ENCODE measurements at places on chromosomes 1 and 21.

- DNase-seq: peak; percentile 70
These were observed 10.8 kb downstream of the ADAMTSL4 start for GRCh38 chr1:150560011-150560438.

DNA sequence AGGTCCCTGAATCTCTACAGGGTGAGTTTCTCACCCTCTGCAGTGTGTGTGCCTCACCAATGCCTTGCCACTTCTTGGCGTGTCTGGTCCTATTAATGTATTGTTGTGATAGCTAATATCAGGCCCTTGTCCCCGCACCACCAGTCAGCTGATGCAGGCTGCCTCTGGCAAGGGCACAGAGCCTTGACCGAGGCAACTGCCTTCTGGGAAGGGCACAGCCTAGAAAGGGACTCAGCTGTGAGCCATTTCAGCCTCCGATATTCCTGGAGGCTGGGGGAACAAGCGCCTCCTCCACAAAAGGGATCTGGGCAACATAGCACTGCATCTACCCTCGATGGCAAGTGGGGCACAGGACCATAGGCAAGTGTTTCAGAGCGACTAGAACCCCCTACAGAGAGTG, 27.0 kb downstream of the IL10RB start:
- no peak for DNase-seq

- no peak for DNase-seq
These were observed 12.3 kb upstream of the CTNNBIP1 start for GRCh38 chr1:9922342-9922741.

- DNase-seq: peak; percentile 22
These were observed 56.2 kb downstream of the FCRL5 start for GRCh38 chr1:157496121-157496526.

GRCh38 chr1:46157916-46158311, 17.0 kb upstream of the TSPAN1 start:
- DNase-seq: no peak

DNA sequence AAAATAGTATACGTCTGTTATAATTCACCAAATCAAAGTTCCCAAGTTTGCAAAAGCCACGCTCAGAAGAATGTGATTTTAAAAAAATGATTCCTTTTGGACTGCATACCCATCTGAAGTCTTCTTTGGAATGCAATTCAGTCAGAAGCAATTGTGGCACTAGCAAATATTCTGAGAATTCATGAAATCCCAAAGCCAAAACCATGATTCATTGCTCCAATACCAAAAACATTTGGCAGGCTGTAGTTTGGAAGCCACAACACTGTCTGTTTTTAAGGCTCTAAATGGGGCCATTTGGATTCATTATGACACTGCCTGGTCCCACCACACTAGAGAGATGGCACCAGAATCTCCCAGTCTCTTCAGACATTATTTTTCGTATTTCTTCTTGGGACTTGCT, 21.8 kb upstream of the LRRC53 start:
- DNase-seq: no peak

GRCh38 chr1:203536980-203537455, 43.1 kb downstream of the OPTC start:
- DNase-seq: no peak

DNA sequence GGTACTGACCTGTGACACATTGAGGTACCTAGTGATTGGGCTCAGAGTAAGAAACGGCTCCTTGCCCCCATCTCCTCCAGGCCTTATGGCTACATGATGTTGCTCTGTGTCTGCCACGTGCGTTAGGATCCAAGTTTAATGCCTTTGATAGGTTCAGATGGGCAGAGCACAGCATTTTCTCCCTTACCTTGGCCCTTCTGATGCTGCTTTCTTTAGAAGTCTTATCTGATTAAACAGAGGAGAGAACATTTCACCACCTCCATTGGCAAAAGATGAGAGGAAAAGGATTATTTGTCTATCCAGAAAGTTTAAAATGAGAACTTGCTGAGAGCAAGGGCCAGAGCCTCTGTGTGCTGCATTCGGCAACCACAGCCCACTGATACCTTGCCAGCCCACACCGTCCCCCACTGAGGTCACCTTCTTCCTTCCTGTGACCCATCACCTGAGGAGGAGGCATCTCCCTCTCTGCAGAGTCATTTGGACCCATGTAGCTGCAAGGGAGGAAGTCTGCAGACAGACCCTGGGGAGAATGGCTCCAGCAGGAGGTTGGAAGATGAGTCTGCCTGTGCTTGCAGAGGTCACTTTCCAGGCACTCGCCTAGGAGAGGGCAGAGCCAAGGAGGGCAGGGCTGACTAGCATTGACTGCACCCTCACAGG, 16.7 kb downstream of the SHISA4 start:
- DNase-seq: no peak

GRCh38 chr1:26829184-26829911, 2.9 kb downstream of the ZDHHC18 start:
- DNase-seq: no peak

DNA sequence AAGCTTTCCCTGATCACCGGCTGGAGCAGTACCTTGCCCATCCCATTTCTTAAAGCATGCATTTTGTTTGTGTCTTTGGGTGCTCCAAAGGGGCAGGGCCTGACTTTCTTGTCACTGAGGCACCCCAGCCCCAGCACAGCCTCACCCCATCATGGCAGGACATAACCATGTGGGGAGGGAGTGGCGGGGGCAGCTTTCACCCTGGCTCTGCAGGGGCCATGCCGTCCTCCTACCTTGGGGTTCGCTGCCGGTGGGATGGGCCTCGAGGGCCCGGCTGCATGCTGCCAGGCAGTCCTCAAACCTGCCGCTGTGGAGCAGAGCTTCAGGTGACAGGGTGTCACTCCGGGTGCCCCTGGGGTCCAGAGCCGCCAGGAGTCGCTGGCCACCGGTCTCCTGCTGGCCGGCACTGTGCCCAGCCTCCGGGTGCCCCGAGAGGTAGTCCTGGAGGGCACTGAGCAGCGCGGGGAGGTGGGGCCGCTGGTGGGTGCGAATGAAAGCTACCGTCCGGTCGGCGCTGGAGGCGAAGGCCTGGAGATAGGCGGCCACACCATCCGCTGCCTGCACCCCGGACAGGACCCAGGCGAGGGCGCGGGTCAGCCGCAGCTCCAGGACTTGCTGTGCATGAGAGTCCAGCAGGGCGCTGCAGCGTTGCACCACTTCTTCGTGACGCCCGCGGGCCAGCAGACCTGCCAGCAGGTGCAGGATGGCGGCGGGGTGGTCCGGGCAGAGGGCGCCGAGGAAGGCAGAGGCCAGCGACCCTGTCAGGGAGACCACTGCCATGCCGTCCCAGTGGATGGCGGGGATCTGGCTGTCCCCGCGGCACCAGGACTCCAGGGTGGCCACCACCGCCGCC, 1.5 kb downstream of the TTC34 start:
- no peak for DNase-seq

DNA sequence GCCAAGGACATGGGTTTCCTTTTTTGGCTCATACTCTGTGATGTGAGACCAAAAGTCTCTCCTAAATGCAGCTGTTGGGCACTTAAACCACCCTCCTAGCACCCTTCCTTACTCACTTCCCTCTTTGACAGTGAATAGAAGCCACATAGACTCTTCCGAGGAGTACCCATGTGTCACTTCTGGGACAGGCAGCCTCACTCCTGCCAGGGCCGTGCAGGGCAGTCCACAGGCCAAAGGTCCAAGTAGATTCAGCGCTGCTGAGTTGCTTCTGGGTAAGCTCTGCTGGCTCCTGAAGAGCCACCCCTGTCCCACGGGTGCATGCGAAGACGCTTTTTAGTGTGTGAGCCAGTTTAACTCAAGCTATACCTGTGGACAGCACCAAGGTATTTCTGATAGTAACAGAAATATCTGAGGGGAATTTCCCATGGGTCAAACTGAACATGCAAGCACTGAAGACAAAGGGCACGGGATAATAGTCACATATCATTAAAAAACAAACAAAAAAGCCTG, 36.8 kb upstream of the BMP8B start:
- DNase-seq: no peak

DNA sequence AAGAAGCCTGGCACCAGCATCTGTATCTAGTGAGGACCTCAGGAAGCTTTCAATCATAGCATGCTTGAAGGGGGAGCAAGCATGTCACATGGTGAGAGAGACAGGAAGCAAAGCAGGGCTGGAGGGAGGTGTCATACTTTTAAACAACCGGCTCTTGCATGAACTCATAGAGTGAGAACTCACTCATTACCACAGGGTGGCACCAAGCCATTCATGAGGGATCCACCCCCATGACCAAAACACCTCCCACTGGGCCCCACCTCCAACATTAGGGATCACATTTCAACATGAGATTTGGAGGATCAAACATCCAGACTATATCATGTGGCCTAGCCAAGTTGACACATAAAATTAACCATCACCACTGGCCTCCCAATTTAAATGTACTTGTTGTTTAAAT, 125.1 kb upstream of the KCND3 start:
- DNase-seq: no peak

GRCh38 chr1:227388214-227389168, 70.2 kb upstream of the CDC42BPA start:
- DNase-seq: no peak

DNA sequence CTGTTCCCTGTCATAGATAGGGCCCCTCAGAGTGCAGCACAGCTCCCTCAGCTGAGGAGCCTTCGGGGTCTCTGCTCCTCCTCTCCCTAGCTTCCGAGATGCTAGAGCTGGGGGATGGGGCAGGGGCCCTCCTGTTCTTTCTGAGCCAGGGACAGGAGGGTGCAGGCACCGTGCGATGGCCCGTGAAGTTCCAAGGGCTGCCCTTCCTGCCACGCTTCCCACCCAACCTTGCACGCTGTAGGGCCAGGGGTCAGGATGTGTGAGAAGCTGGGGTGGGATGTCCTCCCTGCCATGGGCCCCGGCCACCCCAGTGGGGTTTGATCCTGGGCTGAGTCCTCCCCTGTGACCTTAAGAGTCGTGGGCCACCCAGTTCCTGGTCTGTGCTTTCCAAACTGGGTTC, 240.7 kb upstream of the C1orf174 start:
- DNase-seq: no peak

DNA sequence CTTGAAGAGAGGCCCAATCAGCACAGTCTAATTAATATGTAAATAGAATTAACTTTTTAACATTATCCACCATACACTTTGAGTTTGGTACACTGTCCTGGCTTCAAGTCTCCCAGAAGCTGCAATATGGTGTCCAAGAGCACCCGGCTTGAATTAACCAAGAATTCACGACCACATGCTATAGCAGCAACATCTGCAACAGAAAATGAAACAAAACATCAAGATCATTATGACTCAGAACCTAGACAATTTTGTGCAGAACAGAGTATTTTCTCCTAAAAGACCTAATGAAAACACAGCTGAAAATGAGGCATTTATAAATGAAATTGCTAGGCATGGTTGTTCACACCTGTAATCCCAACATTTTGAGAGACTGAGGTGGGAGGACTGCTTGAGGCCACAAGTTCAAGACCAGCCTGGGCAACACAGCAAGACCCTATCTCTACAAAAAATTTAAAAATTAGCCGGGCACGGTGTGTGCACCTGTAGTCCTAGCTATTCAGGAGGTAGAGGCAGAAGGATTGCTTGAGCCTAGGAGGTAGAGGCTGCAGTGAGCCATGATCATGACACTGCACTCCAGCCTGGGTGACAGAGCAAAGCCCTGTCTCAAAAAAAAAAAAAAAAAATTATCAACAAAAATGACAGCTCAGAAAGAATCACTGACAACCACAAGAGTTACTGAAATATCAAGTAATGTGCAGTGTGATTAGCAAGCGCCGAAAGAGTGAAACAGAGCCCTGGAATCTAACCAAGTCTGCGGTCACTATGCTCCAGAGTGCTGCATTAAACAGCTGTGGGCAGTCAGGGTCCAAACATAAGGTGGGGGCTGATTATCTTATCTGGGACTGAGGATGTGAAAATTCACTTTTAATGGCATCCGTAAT, 45.3 kb downstream of the HSF2BP start:
- no peak for DNase-seq

DNA sequence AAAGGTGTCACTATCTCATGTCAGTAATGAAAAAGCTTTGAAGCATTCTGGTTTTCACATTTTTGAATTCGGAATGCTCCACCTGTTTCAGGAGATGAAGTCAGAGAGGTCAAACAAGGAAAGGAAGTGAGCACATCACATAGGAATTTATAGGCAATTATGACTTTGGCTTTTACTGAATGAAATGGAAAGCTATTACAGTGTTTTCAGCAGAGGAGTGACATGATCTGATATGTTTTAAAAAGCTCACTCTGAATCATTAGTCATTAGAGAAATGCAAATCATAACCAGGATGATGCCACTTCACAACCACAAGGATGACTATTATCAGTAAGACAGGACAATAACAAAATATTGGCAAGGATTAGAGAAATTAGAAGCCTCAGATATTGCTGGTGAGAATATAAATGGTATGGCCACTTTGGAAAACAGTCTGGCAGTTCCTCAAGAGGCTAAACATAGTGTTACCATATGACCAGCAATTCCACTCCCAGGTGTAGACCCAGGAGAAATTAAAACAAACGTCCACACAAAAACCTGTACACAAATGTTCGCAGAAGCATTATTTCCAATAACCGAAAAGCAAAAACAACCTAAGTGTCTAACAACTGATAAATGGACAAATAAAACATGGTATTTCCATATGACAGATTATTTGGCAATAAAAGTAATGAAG, 7.5 kb downstream of the TAF1A start:
- DNase-seq: no peak

GRCh38 chr1:109537450-109538178, 2.1 kb upstream of the GPR61 start:
- DNase-seq: no peak

DNA sequence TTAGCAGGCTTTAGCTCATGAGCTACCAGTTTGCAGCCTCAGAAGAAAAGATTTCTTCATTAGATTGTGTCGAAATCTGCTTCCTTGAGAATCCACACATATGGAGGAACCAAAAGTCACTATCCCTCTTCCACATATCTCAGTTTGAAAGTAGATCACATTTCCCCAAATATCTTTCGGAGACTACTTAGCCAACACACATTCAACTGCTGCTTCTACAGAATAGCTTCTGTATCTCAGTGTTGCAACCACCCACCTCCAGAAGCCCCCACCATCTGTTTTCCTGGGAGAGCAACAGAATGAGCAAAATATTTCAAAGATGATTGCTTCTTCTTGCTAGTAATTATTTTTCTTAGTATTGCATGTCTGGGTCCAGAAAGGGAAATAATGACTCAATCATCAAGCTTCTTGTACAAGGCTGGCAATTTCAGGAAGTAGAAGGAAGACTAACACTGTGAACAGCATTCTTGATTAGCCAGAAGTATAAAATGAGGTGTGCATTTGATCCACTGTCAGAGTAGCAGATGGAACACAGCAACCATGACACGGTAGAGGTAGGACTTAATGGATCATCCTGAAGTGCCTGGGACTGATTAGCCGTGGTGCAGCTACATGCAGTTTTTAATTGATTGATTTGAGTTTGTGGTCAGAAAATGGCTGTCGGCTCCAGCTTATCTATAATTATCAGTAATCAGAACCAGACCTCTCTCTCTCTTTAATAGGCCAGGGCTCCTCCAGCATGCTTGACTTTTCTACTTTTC, 24.9 kb downstream of the ZC3H11B start:
- no peak for DNase-seq

GRCh38 chr1:183968386-183968785, 69.1 kb downstream of the COLGALT2 start:
- DNase-seq: no peak

- no peak for DNase-seq
These were observed 13.0 kb upstream of the CLDN19 start for GRCh38 chr1:42753070-42753469.
